Memory B cell (primary cell): ENCODE measurements at places on chromosomes 6 and 20.

GRCh38 chr20:47262008-47262364, 94.5 kb downstream of the ZMYND8 start:
- no peak for DNase-seq

GRCh38 chr6:97262676-97263075, 20.3 kb downstream of the MMS22L start:
- DNase-seq: no peak

DNA sequence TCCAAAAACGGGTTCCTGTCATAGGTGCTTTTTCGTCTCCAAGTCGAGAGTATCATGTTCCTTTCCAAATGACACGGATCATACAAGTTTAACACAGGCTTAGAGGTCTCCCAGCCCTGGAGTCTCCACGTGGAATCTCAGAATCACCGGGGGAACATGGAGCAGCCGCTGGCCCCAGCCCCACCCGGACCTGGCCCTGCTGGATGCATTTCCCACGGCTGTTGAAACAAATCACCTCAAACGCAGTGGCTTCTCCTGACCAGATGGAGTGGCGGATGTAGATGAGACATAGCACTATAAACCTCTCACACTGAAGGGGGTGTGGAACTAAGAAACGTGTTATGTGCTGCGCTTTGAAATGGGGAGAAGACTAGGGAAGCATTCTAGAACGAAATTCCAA, 70.0 kb upstream of the FRMD1 start:
- DNase-seq: no peak

DNA sequence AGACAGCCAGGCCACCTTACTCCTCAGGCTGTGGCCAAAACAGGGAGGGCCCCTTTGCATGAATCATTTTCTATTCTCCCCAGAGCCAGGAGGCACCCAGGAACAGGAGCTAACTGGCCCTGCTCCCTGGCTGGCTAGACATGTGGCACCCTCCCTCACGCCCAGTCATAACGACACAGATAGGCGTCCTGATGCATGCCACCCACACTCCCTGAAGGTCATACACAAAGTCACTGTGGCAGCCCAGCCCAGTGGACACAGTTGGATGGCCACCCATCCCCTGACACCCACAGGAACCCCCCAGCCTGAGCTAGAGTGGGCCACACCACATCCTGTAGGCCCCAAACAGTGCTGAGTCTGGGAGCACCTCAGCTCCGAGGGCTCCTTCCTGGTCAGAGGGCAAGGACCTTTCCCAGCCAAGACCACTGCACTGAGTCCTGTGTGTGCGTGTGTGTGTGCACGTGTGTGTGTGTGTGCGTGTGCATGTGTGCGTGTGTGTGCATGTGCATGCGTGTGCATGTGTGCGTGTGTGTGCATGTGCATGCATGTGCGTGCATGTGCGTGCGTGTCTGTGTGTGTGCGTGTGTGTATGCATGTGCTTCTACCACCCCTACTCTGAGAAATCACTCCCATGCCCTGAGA, 21.6 kb downstream of the TFEB start:
- no peak for DNase-seq
